ENCODE measurements at places on chromosomes 13 and 19.

GRCh38 chr19:1860821-1861598, 2.4 kb downstream of the KLF16 start:
- DNase-seq: no peak

DNA sequence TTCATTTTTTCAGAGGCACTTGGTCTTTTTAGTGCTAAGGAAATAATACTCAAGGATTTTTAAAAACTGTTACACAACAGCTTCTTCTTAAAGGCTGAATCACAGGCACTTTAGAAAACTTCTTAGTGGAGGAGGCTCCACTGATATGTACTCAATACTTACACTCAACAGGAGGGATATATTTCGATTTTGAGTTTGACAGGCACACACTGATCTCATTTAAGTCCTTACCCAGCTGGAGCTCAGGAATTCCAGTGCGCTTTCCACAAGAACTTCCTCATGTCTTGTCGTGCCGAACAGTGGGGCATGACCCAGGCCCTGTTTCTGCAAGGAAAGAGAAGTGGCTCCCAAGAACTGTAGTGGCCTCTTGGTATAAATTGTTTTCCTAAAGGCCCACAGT, 103.8 kb downstream of the RGCC start:
- DNase-seq: no peak

- DNase-seq: no peak
Measured at GRCh38 chr19:38547421-38547820, 70.3 kb downstream of the MAP4K1 start.

DNA sequence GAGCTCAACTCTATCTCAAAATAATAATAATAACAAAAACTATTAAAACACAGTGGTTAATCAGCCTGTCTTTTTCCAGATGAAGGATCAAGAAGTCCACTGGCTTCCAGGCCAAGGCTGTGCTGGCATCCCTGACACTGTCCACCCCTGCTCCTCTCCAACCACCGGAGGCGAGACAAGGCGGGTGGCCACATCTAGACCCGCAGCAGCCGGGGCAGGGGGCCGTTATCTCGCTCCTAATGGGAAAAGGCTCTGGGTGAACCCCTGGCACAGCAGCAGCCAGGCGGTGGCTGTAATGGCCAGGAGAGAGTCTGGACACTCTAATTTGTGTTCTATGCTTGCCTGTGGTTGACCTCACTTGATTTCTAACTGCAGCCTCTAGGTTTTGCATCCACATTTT, 158.0 kb upstream of the SOX1 start:
- DNase-seq: no peak

DNA sequence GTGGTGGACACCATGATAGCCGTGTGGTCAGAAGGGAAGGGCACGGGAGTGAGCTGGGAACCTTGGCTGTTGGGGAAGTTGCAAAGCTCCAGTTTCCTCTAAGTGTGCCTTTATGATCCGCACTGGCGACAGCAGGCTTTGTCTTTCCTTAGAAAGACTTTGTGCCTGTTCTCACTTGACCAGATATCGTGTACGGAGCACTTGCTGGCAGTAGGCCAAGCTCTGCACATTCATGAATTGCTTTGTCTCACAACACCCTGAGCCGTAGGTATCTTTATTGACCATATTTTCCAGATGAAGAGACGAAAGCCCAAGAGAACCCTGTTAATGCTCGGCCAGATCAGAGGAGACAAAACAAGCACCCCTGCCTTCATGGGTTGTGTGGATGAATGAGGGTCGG, 15.1 kb downstream of the CUL4A start:
- no peak for DNase-seq

Measured in AG09319 (cell line).